Aorta (tissue), 5 donors: ENCODE measurements at places on chromosomes 2 and 18.

GRCh38 chr2:111898703-111899514, 502 bp downstream of the MERTK start:
- no peaks in the 10 kb centered on the region for H3K27me3 ChIP-seq
- H3K4me1 ChIP-seq: no peaks in the 10 kb centered on the region
- peak overlapping the region; percentile 73 for H3K27ac ChIP-seq
- DNase-seq: no peak
- H3K4me3 ChIP-seq: peak overlapping the region; percentile 96

DNA sequence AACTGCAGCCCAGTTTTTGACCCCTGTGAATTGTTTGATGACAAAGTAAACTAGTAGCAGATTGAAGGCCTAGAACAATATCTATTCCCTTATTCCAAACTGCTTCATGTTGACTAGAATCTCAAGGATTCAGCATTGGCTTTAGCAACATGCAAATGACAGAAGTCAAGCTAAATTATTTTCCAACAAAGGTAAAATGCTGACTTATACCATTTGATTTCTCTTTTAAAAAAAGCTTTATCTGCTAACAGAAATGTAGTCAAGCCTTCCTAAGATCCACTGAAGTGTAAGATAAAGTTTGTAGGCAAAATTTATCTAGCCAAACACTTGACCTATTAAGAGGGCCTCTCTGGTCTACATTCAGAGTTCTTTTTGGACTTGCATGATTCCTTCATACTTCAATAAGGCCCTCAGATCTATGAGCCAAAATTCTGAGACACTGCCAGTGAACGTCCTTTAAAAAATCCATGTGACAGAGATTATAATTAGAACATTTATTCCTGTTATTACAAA, 9.5 kb upstream of the CYBRD1 start:
- no peak overlapping the region for H3K27ac ChIP-seq
- no peaks in the 10 kb centered on the region for H3K4me1 ChIP-seq
- no peak overlapping the region for H3K4me3 ChIP-seq
- no peaks in the 10 kb centered on the region for H3K36me3 ChIP-seq
- no peaks in the 10 kb centered on the region for H3K27me3 ChIP-seq

GRCh38 chr2:241069821-241070281, 32.2 kb downstream of the MTERF4 start:
- no peaks in the 10 kb centered on the region for H3K27me3 ChIP-seq
- no peak overlapping the region for H3K4me3 ChIP-seq
- DNase-seq: no peak
- H3K36me3 ChIP-seq: peaks cover 3% of the 10 kb centered on the region

DNA sequence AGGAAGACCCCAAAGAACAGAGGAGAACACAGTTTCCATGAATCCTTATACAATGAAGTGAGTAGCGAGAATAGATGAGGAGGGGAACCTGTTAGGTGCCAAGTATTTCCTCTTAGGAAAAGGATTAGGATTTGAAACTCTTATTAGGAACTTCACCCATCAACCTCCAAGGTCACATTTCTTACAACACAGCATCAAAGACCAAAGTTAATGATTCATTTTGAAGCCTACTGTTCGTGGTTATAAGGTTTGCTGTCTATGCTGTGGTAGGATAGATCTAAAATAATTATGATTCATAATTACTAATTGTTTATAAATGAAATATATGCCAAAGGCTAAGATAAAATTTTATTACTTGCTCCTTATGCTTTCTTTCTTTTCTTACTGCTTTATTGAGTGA, 6.1 kb downstream of the CFAP221 start:
- no peaks in the 10 kb centered on the region for H3K27me3 ChIP-seq
- no peak for DNase-seq
- no peaks in the 10 kb centered on the region for H3K4me1 ChIP-seq
- no peak overlapping the region for H3K4me3 ChIP-seq

DNA sequence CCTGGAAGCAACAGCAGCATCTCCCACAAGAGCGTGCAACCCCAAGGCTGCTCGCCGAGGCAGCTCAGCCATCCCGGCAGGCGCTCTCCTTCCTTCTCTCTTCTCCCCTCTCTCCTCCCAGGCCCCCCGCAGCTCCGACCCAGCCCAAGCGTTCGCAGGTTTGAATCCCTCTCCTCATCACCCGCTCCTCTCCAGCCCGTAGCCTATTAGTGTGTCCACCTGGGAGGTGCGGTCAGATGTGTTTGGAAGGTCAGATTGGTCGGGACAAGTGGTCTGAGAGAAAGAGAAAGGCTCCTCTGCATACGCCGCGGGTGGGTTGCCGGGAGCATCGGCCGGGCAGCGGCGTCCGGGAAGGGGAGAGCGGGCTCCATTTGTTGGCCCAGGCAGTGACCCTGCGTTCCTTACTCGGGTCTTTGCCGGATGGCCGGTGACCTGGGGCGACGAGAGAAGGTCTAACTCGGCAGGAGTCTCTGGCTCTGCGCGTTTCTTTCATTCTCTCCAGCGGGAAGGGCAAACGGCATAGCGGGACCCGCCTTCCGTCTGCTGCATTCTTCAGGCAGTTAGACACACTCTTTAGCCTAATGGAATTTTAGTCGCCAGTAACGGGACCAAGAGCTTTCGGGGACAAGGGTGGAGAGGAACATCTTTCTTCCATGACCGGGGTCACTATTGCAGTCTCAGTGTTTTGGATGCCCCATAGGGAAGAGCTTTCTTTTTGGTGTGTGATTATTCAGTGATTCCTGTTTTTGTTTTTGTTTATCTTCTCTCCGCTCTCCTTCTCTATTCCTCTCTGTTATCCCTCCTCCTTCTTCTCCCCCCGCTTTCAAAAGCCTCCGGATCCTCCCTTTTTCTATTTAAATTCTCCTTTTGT, 1.1 kb upstream of the TMEFF2 start:
- H3K36me3 ChIP-seq: no peaks in the 10 kb centered on the region
- DNase-seq: peak; percentile 34
- H3K27me3 ChIP-seq: no peaks in the 10 kb centered on the region
- H3K4me1 ChIP-seq: no peaks in the 10 kb centered on the region

DNA sequence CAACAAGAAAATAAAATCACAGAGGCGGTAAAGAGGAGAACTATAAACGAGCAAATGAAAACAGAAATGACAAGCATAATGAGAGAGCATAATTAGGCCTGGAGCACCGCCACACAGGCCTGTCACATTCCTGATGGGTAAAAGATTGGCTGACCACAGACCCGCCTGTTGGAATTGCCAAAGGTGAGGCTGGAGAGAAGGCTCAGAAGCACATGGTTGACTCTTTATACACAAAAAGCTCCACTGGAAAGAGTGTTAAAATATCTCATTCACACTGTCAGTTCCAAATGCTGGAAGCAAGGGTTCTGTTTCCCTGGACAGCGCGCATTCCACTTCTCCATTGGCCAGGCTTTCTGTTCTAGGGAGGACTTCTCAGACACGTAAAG, 5.9 kb upstream of the LGALSL start:
- H3K27ac ChIP-seq: no peak overlapping the region
- no peak overlapping the region for H3K4me3 ChIP-seq
- no peak for DNase-seq
- no peaks in the 10 kb centered on the region for H3K36me3 ChIP-seq

GRCh38 chr18:61602836-61603235, 269.6 kb downstream of the CDH20 start:
- H3K27me3 ChIP-seq: no peaks in the 10 kb centered on the region
- H3K27ac ChIP-seq: no peak overlapping the region
- H3K36me3 ChIP-seq: no peaks in the 10 kb centered on the region
- H3K4me3 ChIP-seq: no peak overlapping the region
- H3K4me1 ChIP-seq: no peaks in the 10 kb centered on the region
- no peak for DNase-seq

DNA sequence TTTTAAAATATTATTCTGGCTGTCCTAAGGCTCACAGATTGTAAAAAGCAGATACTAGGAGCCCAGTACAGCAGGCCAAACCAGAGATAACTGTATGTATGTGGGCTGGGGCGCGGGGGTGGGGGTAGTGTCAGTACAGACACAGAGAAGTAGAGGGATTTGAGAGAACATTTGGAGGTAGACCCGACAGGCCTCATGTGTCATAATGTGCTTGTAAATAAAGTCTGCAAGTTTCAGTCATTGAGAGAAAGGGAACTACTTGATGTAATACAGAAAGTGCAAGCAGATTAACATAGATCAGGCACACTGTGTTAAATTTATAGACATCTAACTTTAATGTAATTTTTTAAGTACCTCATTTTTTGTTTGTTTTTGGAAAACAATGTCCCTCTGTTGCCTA, 7.4 kb upstream of the POLI start:
- no peak for DNase-seq
- H3K4me3 ChIP-seq: no peak overlapping the region
- H3K36me3 ChIP-seq: no peaks in the 10 kb centered on the region
- no peaks in the 10 kb centered on the region for H3K27me3 ChIP-seq

DNA sequence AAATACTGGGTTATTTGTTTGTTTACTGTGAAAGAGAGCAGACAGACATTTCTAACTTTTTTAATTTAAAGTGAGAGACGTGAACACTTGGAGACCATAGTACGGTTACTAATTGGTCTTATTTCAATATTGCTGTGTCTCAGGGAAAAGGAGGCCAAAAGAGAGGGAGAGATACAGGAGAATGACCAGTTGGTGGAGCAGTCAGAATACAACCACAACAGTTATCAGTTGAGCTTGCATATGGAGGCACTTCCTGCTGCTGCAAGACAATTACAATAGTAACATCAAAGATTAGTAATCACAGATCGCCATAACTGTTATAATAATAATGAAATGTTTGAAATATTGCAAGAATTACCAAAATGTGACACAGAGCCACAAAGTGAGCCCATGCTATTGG, 58.2 kb downstream of the TWSG1 start:
- no peaks in the 10 kb centered on the region for H3K4me1 ChIP-seq
- DNase-seq: no peak
- no peak overlapping the region for H3K4me3 ChIP-seq
- H3K27ac ChIP-seq: no peak overlapping the region
- no peaks in the 10 kb centered on the region for H3K27me3 ChIP-seq

GRCh38 chr2:233021771-233022170, 8.7 kb upstream of the NGEF start:
- no peaks in the 10 kb centered on the region for H3K36me3 ChIP-seq
- H3K27ac ChIP-seq: no peak overlapping the region
- no peak overlapping the region for H3K4me3 ChIP-seq

GRCh38 chr18:63402246-63403162, 19.8 kb downstream of the VPS4B start:
- no peak overlapping the region for H3K4me3 ChIP-seq
- H3K27ac ChIP-seq: no peak overlapping the region
- H3K4me1 ChIP-seq: no peaks in the 10 kb centered on the region
- H3K27me3 ChIP-seq: no peaks in the 10 kb centered on the region
- H3K36me3 ChIP-seq: peaks cover 2% of the 10 kb centered on the region

DNA sequence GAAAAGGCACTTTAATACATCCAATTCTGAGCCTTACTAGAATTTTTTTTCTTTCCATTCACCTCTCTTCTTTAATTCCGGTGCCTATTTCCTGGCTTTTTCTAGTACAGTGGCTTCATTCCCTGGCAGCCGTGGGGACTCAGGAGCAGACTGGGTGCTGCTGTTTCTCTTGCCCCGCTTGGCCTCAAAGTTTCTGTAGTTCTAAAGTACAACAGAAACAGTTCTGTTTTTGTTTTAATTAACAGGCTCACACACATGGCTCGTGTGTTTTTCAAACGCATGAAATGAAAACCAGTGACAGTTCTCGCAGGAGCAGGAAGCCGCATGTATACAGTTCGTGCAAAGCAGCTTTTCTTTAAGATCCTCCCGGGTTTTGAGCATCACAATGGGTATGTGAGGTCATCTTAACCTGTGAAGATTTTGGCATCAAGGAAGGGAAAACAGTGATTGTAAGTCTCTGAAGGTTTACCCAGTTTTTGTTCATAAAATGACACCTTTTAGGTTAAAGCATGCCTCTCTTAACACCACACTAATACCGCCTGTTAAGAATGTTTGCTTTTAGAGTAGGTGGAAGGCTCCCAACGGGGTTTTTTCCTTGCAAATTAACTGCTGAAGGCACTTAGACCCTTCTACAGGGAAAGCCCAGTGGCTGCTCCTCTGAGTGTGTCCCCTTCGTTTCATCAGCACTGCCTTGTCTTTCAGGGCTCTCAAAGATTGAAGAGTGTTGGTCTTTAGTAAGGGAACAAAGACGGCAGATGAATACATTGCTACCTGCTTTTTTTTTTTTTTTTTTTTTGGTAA, 5.8 kb downstream of the FZD7 start:
- no peak overlapping the region for H3K4me3 ChIP-seq
- H3K27ac ChIP-seq: no peak overlapping the region
- H3K27me3 ChIP-seq: no peaks in the 10 kb centered on the region
- no peak for DNase-seq
- H3K4me1 ChIP-seq: no peaks in the 10 kb centered on the region

DNA sequence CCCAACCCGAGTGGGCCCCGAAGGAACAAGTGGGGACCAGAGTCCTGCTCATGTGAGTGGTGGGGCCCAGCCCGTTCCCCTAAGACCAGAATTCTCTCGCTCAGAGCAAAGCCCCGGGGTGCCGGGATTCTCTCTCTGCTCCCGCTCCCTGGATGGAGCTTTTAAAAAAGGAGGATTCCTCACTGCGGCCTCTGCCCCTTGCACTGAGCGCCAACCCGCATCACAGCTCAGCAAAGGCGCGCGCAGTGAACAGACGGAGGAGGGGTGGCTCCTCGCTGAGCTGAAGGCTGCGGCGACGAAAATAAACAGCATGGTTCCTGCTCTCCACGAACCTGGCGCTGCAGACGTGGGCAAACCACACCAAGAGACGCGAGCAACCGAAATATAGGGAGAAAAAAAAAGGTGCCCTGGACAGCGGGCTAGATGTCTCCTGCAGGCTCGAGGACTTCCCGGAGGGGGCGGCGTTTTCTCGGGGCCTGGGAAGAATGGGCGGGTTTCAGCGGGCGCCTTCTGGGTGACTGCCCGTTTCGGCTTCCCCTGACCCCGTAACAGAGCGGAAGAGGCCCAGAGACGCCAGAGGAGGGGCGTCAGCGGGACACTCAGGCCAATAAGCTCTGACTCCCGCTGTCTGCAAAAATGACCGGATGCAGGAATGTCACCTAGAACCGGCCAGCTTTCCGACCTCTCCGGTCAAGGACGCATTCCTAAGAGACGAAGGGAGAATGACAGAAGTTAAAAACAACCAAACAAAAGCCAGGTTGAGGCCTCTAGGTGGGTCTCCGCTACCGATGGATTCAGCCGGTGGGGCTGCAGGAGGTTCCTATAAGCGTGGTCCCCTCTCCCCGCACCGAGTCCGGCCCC, 819 bp upstream of the KLF11 start:
- H3K27ac ChIP-seq: no peak overlapping the region
- no peaks in the 10 kb centered on the region for H3K36me3 ChIP-seq
- no peak overlapping the region for H3K4me3 ChIP-seq
- H3K4me1 ChIP-seq: no peaks in the 10 kb centered on the region

DNA sequence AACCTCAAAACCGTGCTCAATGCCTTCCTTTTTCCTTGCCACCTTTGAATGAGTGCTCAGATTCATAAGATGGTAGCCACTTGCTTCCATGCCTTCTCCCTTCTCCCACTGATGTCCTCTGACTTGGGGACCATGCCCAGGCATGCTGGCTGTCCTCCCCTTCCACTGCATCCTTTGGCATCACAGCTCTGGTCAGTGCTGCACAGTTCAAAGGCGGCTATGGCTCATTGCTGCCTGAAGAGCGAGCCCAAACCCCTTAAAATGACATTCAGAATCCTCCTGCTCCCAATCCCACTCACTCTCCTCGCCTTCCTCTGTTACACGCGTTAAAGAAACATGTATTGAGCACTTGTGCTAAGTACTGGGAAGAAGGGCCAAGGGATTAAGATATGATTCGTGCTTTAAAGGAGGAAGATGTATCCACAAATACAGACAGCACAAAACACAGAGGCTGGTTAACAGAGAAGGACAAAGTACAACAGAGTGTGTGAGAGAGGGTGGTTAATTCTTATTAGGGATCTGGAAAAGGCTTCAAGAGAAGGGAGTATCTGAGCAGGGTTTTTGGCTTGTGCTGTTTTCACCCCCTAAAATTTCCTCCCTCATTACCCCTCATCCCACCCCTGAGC, 81.8 kb downstream of the CERKL start:
- DNase-seq: no peak
- no peaks in the 10 kb centered on the region for H3K4me1 ChIP-seq
- H3K27ac ChIP-seq: no peak overlapping the region
- H3K4me3 ChIP-seq: no peak overlapping the region
